ENCODE measurements at places on chromosomes 4 and X.
A peak's percentile ranks its signal among the peaks of the same experiment; 100 is the strongest.

DNA sequence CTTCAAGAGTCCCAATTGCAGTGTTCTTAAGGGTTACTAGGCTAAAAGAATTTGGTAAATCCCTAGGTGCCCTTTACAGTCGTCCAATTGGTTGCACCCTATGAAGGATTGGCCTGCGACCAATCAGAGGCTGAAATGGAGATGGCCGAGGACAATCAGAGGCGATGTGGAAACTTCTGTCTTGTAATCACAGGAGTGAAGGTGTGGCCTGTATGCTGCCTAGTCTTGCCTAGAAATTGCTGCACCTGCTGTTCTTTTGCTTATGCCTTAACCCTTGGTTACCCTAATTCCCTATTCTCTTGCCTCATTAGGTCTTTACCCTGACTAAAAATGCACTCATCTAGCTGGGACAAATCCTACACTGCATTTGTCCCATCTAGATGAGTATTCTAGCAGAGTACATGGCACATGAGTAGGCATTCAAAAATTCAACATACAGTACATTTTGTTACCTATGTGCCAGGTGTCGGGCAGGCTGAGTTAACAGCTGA is 1.0 kb upstream of the DCK start:
- no peak for DNase-seq

- peak; percentile 97 for DNase-seq
These were observed 276.7 kb upstream of the KLF3 start for GRCh38 chr4:38387348-38387747.

DNA sequence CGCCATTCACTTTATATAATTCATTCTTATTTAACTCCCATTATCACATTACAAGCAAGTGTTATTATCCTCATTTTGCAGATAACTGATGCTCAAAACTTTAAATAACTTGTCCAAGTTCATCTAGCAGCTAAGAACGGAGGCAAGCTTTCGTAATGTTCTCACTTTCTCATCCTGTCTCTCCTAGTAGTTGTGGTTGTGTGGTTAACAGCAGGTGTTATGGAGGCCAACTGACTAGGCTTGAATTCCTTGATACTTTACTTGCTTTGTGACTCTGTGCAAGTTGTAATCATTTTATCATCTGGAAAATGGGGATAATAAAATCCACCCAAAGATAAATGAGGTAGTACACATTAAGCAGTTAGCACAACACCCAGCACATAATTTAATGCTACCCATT is 109.9 kb upstream of the PTPN13 start:
- no peak for DNase-seq

GRCh38 chr4:90226734-90227133 is 99.5 kb downstream of the CCSER1 start:
- DNase-seq: no peak

DNA sequence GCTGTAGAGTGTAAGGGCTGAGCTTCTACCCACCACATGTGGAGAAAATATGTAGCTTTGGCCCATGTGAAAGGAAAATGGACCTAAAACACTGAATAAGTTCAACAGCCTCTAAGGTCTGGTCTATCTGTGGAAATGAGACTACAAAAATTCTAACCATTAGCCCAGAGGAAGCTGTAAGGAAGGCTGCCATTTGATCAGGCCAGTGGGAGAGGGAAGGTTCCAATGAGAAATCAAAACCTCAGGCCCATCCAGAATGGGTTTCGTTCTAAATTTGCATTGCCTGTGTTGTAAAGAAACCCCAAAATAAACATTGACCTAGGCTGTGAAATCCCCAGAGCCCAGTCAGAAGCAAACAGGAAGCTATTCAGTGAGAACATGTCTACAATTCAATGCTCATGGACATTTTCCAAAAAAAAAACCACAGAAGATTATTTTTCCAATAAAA is 320.4 kb upstream of the SLC7A11 start:
- DNase-seq: peak; percentile 79

- DNase-seq: no peak
These were observed 270.3 kb upstream of the CTSO start for GRCh38 chr4:156223985-156224384.

- DNase-seq: peak; percentile 83
These were observed 5.8 kb upstream of the CXCL8 start for GRCh38 chr4:73734530-73735001.

- no peak for DNase-seq
These were observed 83.6 kb downstream of the PARM1 start for GRCh38 chr4:75016472-75016871.

DNA sequence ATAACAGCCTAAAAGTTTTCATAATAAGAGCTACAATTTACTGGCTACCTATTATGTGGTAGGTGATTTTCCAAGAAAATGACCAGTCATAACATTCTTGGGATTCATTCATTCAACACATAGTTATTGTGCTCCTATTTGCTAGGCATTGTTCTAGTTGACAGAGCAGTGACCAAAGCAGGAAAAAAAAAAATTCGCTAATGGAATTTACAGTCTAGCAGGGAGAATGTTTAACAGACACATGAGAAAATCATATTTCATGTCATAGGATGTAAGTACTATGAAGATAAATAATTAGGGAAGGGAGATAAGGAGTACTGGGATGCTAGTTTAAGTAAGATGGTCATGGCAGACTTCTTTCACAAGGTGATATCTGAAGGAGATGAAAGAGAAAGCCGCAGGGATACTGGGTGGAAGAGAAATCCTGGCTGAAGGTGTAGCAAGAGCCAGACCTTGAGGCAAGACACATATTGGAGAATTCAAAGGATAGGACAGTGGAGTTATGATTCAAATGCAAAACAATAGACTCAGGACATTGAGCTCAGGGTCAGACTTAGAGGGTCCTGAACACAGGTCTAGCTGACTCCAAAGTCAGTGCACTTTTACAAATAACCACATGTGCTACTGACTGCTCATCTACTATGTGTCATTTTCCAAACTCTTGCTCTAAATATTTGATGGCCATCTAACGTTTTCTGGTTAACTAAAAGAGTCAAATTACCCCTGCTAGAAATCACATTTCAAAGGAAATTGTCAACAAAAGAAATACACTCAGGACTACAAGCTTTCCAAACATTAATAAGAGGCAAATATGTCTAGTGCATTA is 20.4 kb downstream of the SPCS3 start:
- peak; percentile 28 for DNase-seq

DNA sequence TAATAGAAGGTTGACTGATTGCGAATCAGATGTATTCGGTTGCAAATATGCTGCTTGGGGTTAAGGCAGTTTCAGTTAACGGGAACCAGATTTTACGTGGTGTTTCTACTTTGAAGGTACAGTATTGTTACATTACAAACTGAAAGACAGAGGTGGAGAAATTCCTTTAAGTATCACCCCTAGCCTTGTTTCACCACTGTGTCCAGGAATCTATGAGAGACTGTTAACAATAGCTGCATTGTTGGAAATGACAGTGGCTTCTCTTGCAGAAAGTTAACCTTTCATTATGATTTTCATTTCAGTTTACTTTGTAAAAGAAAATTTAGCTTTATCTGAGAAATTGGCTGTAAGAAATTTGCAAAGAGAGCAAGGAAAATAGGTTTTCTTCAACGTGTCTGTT is 2.6 kb downstream of the CDKL5 start:
- no peak for DNase-seq

GRCh38 chr4:56791316-56791715 is 30.2 kb downstream of the SPINK2 start:
- DNase-seq: no peak

- peak; percentile 79 for DNase-seq
These were observed 126.8 kb downstream of the KLHL8 start for GRCh38 chr4:87093443-87094123.

DNA sequence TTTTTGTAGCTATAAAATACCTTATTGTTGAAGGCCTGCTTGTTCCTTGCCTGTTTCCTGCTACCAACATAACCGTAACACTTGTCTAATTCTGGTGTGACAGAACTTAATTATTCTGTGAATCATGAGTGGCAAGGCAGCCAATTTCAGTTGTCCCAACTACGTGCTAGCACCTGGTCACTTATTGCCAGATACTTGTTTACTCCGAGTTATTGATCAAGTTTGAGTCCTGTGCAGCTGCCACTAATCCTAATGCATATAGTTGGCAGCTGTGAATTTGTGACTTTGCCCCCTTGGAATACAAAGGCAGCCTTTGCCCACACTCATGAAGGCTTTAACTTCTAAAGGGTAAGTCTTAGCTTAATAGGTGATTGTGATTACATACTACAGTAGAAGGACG is 7.8 kb upstream of the RNF128 start:
- no peak for DNase-seq

- peak; percentile 22 for DNase-seq
These were observed 465.4 kb downstream of the FAT4 start for GRCh38 chr4:125780164-125780563.

- DNase-seq: peak; percentile 58
These were observed 111.7 kb downstream of the FRMPD4 start for GRCh38 chrX:12249997-12250396.

- DNase-seq: no peak
These were observed 113.9 kb downstream of the GPR143 start for GRCh38 chrX:9651737-9652136.

- no peak for DNase-seq
These were observed 197.4 kb upstream of the TBL1X start for GRCh38 chrX:9267415-9267814.

- peak; percentile 90 for DNase-seq
These were observed 63.7 kb downstream of the SPCS3 start for GRCh38 chr4:176383273-176384077.

GRCh38 chr4:55884093-55884850 is 30.8 kb downstream of the EXOC1 start:
- DNase-seq: no peak

- DNase-seq: no peak
These were observed 1446.0 kb downstream of the FSTL5 start for GRCh38 chr4:160717848-160718247.

DNA sequence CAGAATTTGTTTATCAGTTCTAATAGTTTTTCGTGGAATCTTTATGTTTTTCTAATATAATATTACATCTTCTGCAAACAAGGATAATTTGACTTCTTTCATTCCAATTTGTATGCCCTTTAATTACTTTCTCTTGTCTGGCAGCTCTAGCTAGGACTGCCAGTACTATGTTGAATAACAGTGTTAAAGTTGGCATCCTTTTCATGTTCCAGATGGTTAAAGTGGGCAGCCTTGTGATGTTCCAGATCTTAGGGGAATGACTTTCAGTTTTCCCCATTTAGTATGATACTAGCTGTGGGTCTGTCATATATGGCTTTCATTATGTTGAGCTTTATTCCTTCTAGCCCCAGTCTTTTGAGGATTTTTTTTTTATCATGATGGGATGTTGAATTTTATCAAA is 220.6 kb upstream of the WDFY3 start:
- DNase-seq: no peak

DNA sequence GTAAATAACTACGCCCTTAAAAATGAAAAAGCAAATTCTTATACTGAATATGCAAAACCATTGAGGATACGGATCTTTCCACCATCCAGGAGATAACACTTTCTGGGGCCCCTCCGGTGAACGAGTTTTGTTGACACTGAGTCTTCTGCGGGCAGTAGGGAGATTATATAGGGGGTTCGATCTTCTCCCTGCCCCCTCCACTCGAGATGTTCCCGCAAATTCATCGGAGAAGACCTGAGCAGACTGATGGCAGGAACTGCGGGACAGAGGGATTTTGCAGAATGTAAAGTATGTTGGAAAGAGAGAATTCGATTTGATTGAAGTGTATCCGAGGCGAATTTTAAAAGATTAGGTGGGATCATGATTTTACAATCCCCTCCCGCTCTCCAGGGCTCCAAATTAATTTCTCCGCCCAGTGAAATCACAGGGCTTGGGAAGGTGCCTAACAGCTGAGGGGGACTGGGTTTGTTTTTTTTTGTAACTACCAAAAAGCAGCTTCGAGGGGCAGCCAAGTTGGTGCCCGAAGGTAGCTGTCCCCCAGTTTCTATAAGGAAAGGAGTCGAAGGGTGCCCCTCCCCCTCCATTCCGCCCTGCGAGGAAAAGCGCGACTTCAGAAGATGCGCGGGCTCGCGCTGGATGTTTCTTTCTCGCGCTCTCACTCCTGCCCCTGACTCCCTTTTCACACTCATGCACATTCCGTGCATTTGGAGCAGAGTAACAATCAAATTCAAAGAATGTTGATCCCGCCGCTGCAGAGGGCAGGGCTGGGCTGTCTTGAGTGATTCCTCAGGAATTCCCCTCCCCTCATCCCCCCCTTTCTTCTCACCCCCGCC is 1.2 kb downstream of the TMEM255A start:
- peak; percentile 7 for DNase-seq

DNA sequence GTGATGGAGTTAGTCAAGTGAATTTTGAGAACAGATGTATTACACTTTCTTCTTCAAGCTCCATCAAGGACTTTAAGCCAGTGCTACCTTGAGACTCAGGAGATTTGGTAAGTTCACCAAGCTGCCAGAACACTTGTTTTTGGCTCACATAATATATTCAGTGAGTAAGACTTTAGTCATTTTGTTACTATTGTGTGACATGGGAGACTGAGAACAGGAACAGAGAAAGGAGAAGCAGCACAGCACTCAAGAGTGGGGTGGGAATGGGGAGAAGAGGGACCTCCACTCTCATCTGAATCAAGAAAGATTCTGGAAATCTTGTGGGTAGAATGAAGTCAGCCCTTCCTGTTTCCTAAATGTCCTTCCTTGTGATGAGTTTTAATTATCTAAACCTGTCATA is 87.3 kb upstream of the TET2 start:
- peak; percentile 28 for DNase-seq

DNA sequence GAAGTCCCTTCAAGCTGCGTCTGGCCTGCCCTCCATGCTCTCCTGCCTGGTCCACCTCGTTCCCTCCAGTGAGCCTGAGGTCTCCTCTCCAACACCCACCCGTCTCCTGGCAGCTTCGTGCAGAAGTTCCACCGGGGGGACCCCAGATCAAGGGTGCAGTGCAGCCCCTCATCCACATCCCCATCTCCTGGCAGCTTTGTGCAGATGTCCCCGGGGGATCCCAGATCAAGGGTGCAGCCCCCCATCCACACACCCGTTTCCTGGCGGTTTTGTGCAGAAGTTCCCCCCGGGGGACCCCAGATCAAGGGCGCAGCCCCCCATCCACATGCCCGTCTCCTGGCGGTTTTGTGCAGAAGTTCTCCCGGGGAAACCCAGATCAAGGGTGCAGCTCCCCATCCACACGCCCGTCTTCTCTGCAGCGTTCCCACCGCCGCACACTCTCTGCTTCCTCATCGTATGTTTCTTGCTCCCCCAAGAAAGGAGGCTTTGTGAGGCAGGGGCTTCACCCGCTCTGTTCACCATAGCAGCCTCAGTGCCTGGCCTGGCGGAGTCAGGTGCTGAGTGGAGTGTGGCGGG is 35.7 kb downstream of the PIGG start:
- no peak for DNase-seq

DNA sequence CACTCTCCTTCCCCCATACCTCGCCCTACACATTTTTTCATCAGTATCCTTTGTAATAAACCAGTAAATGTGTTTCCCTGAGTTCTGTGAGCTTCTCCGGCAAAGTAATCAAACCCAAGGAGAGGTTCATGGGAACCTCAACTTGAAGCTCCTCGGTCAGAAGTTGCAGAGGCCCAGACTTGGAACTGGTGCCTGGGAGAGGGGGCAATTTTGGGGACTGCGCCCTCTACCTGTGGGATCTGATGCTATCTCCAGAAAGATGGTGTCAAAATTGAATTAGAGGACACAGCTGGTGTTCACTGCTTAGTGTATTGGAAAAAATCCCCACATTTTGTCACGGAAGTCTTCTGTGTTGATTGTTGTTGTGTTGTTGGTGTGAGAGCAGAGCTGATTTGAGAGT is 70.6 kb downstream of the ATP11C start:
- DNase-seq: no peak

- no peak for DNase-seq
These were observed 48.3 kb downstream of the RAI2 start for GRCh38 chrX:17812763-17813162.
